ENCODE measurements at places on chromosomes 16 and 17.

DNA sequence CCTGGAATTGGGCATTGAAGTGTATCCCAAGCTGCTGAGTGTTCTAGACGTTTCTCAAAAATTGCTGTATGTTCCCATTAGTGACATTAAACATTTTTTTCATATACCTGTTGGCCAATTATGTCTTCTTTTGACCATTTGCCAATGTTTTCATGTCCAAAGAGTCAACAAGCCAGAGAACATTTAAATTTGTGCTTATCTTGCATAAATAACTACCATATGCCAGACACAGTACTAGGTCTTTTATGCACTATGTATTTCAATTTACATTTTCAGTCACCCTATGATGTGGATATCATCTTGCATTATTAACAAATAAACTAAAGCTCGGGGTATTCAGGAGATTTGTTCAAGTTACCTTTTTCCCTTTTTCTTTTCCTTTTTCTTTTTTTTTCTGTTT lies 632.9 kb upstream of the C16orf82 start:
- DNase-seq = no peak

- no peak for DNase-seq
These were observed 2.9 kb upstream of the CCDC102A start for GRCh38 chr16:57539072-57539796.

DNA sequence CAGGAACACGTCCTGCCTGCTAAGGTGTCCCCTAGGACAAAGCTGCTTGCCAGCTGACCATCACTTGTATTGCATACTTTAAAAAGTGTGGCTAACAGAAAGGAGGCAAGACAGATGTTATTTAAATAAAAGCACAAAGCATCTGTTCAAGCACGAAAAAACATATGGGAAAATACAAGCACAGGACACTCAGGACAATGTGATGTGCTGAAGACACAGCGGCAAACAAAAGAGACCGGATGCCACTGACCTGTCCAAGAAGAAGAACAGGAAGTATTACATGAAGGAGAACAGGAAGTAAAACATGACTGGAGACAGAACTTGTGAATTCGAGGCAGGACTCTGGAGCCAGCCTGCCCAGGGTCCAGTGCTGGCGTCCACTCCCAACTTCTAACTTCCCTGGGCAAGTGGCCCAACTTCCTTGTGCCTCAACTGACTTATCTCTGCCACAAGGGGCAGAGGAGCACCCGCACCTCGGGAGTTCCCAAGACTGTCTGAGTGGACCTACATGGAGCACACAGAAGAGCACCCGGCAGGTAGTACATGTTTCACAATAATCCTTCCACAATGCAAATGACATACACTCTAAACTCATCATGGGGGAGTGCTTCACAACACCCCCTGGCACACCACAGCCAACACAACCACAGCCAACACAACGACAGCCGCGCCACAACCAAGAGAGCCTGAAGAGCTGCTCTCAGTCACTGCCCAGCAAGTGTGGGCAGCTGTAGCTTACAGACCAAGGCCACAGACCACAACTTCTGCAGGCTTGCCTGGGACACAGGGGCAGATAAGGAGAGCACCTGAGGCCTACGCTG lies 36.6 kb downstream of the ANKRD11 start:
- DNase-seq = no peak

- DNase-seq = no peak
These were observed 54.0 kb downstream of the PGS1 start for GRCh38 chr17:78432226-78433012.

GRCh38 chr17:66200685-66201092 lies 8.8 kb upstream of the CEP112 start:
- DNase-seq = no peak

GRCh38 chr17:28551421-28552175 lies 826 bp downstream of the UNC119 start:
- DNase-seq = no peak

GRCh38 chr17:50186661-50187393 lies 14.6 kb downstream of the COL1A1 start:
- no peak for DNase-seq
